Effector CD8-positive, alpha-beta T cell (primary cell): ENCODE measurements at places on chromosomes 11 and 22.

GRCh38 chr22:49779853-49780697, 47.6 kb downstream of the BRD1 start:
- no peak for DNase-seq

DNA sequence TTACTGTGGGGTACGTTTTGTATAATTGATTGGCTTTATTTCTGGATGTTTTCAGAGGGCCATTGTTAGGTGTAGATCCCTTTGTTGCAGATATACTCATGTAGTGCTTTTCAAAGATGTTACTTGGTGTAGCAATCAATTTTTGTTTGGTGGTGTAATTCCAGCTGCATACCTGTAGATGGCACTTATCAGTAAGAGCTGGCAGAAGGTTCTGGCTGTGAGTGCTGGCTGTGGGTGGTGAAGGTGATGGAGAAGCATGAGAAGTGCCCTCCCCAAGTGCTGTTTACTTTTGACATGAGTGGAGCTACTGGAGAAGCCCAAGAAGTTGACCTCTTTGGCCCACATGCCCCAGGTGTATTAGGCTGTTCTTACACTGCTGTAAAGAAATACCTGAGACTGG, 1074.9 kb downstream of the FAM181B start:
- no peak for DNase-seq

- no peak for DNase-seq
These were observed 94.9 kb upstream of the SEPTIN5 start for GRCh38 chr22:19619144-19620009.

DNA sequence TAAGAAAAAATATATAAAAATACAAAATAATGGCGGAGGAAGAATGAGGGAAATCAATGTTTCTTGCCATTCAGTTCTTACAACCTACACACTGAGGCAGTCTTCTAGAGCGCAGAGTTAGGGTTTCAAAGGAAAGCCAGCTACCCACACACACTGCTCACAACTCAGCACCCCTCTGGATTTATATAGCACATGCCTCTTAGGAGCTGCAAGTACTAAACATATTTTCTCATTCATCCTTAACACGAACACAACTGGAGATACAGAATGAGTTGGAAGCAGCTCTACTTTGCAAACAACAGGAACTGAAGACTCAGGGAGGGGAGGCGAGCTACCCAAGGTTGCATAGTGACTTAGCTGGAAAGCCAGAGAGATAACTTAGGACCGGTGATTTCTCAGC, 293.8 kb downstream of the CTTN start:
- DNase-seq, result no peak

GRCh38 chr22:46072110-46072881, 78.0 kb upstream of the PPARA start:
- DNase-seq, result no peak

- no peak for DNase-seq
These were observed 129.5 kb downstream of the ATG16L2 start for GRCh38 chr11:72943664-72944063.

- no peak for DNase-seq
These were observed 52.9 kb downstream of the NCAPD3 start for GRCh38 chr11:134170919-134171281.

DNA sequence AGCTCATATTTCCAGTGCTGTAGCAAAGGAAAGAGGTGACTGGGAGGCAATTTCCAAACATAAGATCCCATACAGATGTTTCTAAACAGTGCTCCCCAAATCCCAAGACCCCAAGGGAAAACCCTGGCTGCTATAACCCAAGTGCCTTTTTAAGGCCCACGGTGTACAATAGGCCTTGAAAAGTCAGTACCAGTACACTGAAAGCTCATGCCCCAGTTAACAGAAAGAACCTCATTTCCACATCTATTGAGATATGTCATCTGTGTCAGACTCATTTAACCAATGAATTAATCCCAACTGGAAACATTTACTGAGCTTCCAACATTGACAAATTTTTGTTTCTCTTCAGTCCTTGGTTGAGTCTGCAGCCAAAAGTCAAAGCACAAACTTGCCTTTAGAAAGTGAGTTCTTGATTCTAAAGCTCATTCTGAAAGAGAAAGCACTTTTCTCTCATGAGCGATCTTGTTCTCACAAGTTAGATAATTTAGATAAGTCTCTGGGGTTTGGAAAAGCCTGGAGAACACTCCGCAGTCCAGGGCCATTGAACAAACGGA, 239.8 kb upstream of the ARHGAP20 start:
- DNase-seq, result no peak

- DNase-seq, result no peak
These were observed 41.3 kb upstream of the CXCR5 start for GRCh38 chr11:118842369-118842768.

DNA sequence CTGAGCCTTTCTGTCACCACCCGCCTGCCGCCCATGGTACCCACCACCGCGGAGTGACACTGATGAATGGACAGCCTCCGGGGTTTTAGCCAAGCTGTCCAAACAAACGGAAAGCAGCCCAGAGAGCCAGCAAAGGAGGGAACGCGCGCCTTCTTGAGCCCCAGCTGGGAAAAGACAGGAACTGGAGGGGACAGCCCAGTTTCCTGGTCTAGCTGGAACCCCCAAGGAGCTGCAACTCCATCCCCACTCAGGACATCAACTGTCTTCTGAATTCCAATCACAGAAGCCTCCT, 33.7 kb downstream of the SHISAL1 start:
- DNase-seq, result no peak

DNA sequence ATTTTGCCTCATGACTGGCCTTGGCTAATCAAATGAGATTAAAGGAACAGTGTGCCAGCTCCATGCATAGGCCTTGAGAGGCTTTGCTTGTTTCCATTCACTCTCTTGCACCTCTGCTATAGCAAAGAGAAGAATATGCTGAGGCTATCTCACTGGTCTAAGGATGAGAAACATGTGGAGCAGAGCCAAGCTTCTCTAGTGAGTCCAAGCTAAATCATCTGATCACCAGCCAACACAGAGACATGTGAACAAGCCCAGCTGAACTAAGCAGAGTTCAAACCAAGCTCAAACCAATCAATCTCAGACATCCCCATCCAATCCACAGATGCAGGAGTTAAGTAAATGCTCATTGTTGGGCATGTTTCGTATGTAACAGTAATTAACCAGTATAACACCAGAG, 69.4 kb upstream of the API5 start:
- no peak for DNase-seq

DNA sequence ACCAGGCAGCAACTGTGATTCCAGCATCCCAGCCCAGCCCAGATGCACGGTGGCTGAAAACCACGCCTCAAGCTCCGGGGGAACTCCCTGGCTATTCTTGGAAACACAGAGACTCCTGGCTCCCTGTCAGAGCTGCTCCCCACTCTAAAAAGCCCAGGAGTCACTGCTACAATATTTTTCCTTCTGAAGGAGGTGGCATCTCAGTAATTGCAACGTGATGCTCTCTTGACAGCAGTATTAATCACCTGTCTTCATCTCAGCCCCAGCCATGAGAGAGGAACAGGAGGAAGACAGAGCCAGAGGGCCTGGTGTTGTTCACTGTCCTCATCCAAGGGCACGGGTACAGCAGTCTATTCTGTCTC, 26.9 kb downstream of the DRD2 start:
- no peak for DNase-seq

DNA sequence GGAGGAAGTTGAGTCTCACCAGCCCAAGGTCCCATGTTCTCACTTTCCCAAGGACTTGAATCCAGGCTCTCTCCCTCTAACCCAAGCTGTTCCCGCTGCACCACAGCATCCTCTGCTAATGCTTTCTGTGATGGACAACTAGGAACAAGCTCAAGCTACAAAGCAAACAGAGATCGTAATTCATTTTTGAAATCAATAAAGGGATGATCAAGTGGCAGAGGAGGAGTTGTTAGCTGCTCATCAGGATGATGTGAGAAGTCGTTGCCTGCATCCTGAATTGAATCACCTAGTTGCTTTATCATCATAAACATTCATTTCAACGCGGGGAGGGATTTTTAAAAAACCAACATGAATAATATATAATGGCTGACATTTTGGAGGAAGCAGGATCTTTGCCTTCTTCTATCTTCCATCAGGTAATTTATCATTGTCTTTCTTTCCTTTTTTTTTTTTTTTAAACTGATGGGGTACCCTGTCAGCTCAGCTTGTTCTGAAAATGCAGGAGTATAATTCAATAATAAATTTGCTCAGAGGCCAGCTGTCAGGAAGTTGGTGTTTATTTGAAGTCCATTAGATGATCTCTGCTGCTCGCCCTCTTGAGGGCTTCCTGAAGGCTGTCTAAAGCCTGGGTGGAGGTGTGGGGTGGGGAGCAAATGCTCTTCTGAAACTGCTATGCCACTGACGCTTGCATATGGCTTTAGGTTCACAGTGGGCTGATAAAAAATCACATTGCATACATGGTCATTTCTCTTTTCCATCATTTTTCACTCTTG, 174.4 kb upstream of the NARS2 start:
- DNase-seq, result no peak

- DNase-seq, result no peak
These were observed 74.7 kb downstream of the BUD13 start for GRCh38 chr11:116698080-116698479.

- DNase-seq, result no peak
These were observed 10.4 kb downstream of the PACSIN2 start for GRCh38 chr22:43004362-43005035.

DNA sequence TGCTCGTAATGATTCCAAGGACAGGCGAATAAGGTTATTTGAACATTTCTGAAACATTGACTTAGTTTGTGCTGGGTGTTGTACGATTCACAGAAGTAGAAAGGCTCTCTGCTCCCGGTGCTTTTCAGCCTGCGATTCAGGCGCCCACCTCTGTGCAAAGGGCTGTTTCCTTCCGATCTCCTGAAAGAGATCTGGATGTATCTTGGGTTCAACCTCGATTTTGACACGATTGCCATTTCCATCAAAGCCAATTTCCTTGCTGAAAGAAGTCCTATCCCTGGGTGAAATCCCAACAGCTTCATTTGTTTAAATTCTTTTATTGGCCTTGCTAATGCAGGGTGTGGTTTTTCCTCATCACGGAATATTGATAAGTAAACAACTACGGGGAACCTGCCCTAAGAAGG, 1.1 kb upstream of the ZC3H12C start:
- no peak for DNase-seq

DNA sequence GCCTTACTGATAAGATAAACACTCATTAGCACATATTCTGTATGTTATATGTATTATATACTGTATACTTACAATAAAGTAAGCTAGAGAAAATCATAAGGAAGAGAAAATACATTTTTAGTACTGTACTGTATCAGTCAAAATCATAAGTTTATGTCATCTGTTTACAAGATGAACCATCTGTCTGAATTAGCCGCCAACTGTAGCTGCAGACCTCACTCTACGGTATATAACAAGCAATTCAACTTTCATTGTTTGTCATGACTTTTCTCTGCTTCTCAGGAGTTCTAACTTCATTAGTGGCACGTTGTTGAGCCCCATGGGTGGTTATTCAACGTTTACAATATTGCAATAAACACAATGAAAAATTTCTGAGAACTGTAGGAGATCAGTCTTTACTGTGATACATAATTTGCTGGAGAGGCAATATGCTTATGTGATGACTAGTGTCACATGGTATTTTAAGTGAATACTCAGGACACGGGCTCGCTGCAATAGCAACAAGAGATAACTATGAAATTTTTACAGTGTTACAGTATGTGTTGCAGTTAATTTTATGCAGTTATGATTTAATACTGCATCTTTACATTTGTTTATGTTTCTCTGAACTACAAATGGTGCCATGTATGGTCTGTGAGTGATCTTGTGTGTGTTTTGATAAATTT, 132.2 kb upstream of the CTSC start:
- DNase-seq, result no peak

DNA sequence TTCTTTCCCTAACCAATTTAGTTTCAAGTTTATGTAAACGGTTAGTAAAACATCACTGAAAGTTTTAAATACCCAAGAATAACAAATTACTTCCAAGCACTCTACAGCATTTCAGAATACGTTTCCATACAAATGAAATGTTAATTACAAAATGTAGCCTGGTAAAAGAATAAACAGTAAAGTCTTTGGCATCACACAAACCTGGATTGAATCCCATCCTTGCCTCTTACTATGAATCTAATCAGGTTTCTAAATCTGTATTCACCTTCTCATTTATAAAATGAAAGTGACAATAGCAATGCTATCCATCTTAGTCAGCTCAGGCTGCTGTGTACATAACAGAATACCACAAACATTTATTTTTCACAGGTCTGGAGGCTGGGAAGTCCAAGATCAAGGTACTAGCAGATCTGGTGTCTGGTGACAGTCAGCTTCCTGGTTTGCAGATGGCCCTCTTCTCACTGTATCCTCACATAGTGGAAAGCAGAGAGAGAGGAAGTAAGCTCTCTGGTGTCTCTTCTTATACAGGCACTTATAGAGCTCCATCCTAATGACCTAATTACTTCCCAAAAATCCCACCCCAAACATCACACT, 19.2 kb downstream of the FAM168A start:
- DNase-seq, result no peak

GRCh38 chr11:134558916-134559601, 147.0 kb upstream of the B3GAT1 start:
- DNase-seq, result no peak

DNA sequence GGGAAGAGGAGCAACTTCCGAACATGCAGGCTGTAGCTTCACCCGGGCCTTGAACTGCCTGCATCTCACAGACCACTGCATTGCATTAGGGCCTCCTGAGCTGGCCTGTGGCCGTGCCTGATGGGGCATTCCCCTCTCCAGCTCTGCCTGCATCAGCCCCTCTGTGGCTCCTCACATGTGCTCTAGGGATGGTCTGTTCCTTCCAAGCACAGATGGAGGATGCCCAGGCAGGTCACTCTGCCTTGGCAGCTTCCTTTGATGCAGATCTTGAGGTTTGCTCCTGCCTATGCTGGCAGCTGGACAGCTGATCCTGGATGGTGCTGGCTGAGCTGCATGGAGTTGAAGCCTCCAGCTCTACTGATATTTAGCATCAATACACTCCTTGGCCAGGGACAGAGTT, 28.5 kb downstream of the AMPD3 start:
- DNase-seq, result no peak

- no peak for DNase-seq
These were observed at the start of gene TMEM132A for GRCh38 chr11:60924110-60924905. Gene TMEM132A (plus strand): TSS chr11:60924460. CDS start chr11:60924634, 174 bp downstream.

GRCh38 chr11:119686177-119686882, 42.7 kb downstream of the NECTIN1 start:
- DNase-seq, result no peak

DNA sequence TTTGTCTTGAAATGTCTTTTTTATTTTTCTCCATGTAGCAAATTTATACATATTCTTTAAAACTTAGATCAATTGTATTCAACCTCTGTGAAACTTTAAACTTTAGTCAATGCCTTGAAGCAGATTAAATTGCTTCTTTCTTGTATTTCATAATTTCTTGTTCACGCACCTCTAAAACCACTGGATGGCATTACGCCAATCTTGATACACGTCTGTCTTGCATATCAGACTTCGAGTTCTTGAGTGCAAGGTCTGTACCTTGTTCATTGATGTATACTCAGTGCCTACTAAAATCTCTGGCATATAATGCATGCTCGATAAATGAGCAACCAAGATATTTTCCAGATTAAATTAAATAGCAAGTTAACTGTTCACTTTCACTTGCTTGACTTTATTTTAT, 236.8 kb downstream of the CASP12 start:
- DNase-seq, result no peak

DNA sequence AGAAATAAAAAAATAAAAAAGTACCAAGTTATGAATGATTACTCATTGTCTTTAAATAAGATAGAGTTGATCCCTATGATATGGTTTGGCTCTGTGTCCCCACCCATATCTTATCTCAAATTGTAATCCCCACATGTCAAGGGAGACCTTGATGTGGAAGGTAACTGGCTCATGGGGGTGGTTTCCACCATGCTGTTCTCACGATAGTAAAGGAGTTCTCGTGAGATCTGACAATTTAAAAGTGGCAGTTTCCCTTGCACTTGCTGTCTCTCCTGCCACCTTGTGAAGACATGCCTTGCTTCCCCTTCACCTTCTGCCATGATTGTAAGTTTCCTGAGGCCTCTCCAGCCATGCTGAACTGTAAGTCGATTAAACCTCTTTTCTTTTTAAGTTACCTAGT, 18.8 kb downstream of the QSER1 start:
- no peak for DNase-seq
